Heart left ventricle (tissue), 16 donors: ENCODE measurements at places on chromosomes 4 and X. TPM values are rescaled to one million over a fixed set of nuclear protein-coding genes. Genes with fewer than 3 reads are reported as not detected.

GRCh38 chrX:95764972-95765451 is 919.6 kb upstream of the DIAPH2 start:
- no peak for DNase-seq

- no peak for DNase-seq
Measured at GRCh38 chr4:114494246-114494803, 104.3 kb upstream of the UGT8 start.

- no peak for DNase-seq
Measured at GRCh38 chr4:8083086-8083825, 75.4 kb downstream of the ABLIM2 start.

- no peak for DNase-seq
Measured at GRCh38 chrX:112270991-112271390, 188.4 kb upstream of the TRPC5 start.

DNA sequence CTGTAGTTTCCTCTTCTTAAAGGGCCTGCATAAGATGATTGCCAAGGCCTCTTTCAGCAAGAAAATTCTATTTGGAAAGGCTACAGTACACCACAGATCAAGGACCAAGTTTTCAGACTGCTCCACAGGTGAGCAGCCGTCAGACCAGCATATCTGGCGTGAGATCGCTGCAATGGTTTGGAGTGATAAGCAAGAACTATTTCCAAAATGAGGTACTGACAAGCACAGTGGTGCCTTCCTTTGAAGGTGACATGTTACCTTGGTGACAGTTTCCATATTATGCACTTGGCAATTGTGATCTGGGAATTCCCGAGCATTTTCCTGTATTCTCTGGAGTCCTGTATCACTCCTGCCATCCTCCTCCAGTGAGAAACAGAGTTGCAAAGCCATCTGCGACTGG is 7.3 kb upstream of the TMEM150C start:
- DNase-seq: no peak

DNA sequence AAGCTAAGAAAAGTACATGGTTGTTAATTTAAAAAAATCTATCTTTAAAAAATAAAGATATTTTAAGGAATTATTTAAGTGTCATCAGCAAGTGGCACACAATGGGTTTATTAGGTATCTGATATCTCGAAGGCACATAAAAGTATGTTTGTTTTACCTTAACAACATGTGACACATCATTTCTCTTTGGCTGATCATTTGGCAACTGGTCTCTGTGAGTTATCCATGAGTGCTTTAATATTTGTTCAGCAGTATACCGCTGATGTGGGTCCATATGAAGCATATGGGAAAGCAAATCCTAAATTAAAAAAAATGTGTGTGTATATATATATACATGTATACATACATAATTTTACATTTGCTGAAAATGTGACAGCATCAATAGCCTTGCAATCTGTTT is 123.2 kb downstream of the RPS6KA6 start:
- no peak for DNase-seq

DNA sequence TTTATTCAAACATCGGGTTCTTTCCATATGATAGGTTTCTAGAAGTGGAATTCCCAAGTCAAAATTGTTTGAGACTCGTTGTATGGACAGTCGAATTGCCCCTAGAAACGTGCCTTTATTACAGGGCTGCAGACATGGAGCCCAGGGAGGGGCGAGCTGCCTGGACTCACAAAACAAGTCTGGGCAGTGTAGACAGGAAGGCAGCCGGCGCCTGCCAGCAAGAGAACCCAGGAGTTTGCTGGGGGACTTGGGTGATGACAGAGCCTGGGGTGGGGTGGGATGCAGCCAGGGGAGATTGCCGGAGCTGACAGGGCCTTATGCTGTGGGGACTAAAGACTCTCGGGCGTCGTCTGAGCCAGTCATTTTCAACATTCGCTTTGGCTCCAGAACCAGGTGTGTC is 107.4 kb upstream of the MSX1 start:
- DNase-seq: no peak

GRCh38 chrX:36957425-36958328 is 50.5 kb upstream of the FAM47C start:
- no peak for DNase-seq

DNA sequence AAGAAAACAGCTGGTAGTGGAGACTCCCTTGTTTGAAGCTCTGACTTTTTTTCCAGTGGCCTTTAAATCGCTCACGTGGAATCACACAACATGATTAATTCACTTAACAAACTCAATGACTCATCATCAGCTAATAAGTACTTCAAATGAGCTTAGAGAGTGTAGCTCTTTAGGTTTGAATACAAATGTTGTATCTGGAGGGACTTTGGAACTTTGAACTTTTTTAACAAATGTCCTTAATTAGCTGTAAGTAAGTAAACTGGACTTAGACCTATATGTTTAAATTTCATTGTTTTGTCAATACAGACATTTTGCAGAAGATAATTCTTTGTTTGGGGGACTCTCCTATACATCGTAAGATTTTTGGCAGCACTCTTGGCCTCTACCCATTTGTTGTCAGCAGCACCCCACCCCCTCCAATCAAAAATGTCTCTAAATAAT is 581.1 kb downstream of the SPRY1 start:
- DNase-seq: no peak

DNA sequence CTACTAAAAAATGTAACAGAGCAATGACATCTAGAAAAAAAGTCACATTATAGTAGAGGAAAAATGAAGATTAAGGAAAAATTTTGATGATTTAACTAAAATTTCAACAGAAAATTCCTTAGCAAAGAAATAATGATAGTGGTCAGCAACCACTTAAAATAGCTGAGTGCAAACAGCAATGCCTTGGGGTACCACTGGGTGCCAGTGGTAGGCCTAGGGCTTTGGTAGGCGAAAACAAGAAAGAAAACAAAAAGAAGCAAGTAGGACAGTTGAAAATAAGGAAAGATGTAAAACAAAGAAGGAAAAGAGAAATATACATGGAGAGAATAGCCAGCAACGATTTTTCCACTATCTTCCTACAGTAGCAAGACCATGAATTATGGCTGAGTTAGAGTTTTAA is 313.5 kb upstream of the IRS4 start:
- DNase-seq: no peak

DNA sequence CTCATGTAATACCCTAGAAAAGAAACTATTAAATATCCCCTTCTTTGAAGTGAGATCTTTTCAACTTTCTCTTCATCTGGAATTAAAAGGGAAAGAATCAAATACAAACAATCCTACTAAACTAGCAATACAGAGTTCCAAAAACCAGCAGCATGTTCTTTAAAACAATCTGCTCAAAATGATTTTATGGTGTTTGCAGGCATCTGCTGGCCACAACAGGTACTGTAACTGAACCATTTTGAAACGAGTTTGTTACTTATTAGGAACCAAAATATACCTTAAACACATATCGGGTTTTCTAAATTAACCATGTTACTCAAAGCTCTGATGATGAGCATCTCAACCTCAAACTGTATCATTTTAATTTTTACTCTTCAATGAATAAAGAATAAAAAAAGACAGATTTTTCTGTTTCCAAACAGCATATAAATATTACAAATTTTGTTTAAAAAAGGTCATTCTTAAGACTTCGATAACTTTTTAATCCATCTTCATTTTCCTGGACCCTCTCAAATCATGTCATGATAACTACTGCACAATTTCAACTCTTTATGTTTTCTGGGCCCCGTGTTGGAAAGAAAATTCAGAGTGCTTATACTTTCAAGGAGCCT is 56.5 kb downstream of the ARAP2 start:
- no peak for DNase-seq

GRCh38 chr4:76957004-76957738 is 7.6 kb downstream of the SEPTIN11 start:
- DNase-seq: peak; percentile 39

DNA sequence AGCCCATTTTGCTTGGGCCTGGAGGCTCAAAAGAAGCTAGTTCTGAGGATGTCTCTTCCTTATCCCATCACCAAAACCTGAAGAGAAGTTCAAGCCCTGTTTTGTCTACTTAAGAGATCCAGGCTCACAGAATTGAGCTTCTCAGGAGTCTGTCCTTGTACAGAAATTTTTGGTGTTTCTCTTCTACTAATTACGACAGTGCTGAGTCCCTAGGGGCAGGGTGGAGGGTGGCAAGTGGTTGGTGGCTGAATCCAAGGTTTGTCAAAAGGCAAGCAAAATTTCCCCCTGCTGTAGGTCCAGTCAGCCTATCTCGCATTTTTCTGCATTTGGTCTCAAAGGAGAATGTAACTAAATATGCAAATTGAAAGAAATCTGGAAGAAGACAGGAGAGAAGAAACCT is 377.9 kb downstream of the SMARCA1 start:
- DNase-seq: no peak

- no peak for DNase-seq
Measured at GRCh38 chr4:32030406-32030805, 1310.2 kb downstream of the PCDH7 start.

DNA sequence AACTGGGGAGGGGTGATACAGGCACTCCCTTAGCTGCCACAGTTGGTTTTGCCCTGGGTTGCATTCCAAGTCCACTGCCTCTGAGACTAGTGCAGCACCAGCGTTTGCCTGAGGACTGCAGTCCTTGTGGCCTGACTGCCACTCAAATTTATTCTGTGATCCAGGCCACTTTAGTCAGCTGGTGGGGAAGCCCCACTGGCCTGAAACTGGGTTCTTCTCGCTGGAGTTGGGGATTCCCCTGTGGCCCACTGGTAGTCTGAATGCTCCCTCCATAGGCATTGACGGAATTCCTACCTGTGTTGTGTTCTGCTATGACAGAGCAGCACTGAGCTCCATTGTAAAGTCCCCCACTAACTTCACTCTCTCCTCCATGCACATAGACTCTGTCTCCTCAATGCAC is 63.8 kb downstream of the PTPN13 start:
- no peak for DNase-seq

DNA sequence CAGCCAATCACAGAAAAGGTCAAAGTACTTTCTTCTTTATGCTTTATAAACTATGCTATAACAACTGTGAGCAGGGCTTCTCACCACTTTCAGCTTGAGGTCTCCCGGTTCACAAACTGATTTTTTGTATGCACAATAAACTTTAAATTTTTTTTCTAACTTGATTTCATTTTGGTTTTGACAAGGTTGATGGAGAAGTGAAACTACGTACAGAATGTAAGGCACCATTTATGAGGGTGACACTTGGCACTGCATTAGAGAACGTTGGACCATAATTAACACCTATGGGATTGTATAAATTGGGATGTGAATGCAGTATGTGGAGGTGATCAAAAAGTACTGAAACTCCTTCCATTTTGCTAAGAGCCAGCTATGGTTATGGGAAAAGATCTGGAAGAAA is 857.9 kb upstream of the HTR2C start:
- no peak for DNase-seq

DNA sequence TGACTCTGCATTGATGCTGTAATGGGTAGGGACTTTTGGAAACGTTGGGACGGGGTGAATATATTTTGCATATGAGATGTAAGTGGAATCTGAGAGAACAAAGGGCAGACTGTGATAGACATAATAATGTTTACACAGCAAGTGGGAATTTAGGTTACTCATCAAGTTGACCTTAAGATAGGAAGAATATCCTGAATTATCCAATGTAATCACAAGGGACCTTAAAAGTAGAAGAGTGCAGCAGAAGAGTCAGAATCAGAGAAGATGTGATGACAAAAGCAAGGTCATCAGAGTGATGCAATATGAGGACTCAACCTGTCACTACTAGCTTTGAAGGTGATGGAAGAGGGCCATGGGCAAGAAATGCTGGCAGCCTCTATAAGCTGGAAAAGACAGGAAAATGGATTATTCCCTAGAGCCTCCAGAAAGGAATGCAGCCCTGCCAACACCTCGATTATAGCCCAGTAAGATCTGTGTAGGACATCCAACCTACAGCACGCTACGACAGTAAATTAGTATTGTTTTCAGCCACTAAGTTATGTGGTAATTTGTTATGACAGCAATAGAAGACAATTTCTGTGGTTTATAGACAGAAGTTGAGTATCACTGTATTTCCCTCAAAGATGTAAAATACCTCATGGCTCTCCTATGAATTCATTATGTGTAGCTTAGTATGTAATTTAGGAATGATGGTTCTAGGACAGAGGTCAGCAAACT is 26.4 kb downstream of the MORC4 start:
- DNase-seq: no peak

DNA sequence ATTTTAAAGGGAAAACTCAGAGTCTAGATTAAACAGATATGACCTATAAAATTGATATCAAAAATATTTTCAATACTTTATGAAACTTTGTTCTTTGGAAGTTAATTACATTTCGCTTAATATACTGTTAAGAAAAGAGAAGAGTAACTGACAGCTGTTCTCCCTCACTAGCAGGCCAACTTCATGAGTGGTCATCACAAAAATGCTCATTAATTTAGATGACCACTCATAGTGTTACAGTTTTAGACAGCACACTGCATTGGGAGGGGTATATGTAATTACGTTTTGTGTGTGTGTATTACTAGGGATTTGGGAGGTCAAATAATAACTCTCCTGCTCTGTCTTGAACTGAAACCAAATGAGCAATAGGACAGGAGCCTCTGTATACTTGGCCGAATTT is 80.2 kb upstream of the EDNRA start:
- no peak for DNase-seq

- DNase-seq: no peak
Measured at GRCh38 chr4:98094118-98094517, 49.2 kb downstream of the STPG2 start.

DNA sequence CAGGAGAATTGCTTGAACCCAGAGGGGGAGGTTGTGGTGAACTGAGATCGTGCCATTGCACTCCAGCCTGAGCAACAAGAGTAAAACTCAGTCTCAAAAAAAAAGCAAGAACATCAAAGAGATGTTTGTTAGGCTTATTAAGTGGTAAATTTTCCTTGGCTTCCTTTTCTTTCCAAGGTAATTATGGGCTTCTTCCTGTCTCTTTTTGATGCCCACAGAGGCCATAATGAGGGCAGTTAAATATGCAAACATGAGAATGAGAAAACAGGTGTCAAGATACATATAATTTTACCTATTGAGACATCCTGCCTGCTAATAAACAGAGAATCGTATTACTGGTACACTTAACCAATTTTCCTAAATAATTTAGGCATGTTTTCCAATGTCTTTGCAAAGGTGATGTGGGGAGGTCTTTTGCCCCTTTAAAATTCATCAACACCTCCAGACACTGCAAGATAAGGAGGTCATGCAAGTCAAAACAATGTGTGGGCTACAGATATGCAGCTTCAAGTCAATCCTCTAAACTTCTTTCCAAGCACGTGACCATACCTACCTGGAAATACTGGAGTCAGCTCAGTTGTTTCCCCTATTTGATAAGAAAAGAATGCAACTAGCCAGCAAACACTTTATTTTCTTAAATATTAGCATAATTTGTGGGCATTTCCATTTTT is 2.7 kb downstream of the SLC39A8 start:
- no peak for DNase-seq

Gene CYSLTR1
- 1.1 TPM for total RNA-seq

Gene PABPC1L2A
- total RNA-seq: not detected

Gene GLOD5
- not detected for total RNA-seq

Gene PPBP
- total RNA-seq: 0.58 TPM

Gene SH3RF1
- total RNA-seq: 7.1 TPM

Gene MAGEB1
- not detected for total RNA-seq

Gene ADH1C
- 3.8 TPM for total RNA-seq

Gene CFI
- total RNA-seq: 8.0 TPM

Gene MAGEA1
- total RNA-seq: not detected

Gene SSX4B
- total RNA-seq: not detected

Gene USP17L12
- not detected for total RNA-seq

Gene NLGN4X
- total RNA-seq: 3.6 TPM

Gene RHOXF1
- total RNA-seq: not detected

Gene CYTL1
- 0.93 TPM for total RNA-seq

Gene PNCK
- total RNA-seq: 6.7 TPM

Gene FSTL5
- total RNA-seq: not detected

Gene MPP1
- total RNA-seq: 41.7 TPM
